ENCODE measurements at places on chromosomes 1 and 21.

DNA sequence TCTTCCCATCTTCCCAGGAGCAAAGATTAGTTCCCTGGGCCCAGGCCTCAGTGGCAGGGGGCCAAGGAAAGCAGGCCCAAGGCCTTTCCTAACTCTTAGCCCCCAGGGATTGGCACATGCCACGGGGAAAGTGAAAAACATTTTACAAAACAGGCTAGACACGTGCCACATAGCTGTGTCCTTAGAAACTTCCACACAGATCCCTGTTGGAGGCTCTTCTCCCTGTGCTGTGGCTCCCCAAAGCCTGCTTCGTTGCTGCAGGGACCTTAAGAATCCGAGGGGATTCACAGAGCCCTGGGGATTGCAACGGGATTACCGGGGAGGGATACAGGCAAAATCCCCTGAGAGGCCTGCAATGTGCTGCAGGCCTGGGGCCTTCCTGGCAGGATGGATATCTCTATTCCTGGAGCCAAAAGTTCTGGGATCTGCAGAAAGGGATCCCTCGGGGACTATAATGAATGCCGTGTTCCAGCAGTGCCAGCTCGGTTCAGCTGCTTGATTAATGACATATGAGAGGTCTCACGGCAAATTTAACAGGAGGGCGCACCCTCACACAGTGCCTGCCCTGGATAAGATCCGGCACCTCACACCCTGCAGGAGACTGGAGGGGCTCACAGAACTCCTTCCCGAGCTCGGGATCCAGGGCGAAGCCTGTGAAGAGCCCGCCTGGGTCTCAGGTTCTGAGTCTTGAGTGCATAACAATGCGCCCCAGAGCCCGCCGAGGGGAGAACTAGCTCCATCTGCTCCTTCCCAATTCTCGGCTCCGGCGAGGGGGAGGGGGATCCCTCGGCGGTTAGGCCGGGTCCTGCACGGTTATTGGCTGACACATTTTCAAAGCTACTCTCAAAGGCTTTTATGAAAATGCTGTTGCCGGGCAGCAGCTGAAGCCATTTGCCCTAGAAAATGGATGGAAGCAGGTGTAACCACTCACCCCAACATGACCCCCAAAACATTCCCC, 15.3 kb upstream of the RGS8 start:
- no peak for DNase-seq

GRCh38 chr1:219806642-219807041, 121.7 kb downstream of the SLC30A10 start:
- DNase-seq = no peak

DNA sequence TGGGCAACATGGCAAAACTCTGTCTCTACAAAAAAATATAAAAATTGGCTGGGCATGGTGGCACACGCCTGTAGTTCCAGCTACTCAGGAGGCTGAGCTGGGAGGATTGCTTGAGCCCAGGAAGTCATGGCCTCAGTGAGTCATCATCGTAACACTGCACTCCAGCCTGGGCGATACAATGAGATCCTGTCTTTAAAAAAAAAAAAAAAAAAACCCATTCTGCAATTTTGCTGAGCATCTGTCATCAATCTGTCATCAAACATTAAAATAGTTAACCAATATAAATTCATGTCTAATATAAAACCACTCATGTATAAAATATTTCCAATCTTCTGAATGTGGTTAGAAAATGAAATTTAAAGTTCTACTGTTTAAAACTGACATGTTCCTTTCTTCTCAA, 56.9 kb downstream of the LPAR3 start:
- DNase-seq = no peak

GRCh38 chr1:30778154-30778978, 20.8 kb upstream of the LAPTM5 start:
- DNase-seq = peak; percentile 52

- peak; percentile 36 for DNase-seq
Observed at GRCh38 chr1:940107-941014, 16.6 kb downstream of the SAMD11 start.

- no peak for DNase-seq
Observed at GRCh38 chr1:67458663-67459062, 28.5 kb upstream of the SERBP1 start.
